Suprapubic skin (tissue), 4 donors: ENCODE measurements at places on chromosomes 11 and 22. TPM values are rescaled to one million over a fixed set of nuclear protein-coding genes. Genes with fewer than 3 reads are reported as not detected.

- DNase-seq: no peak
Measured at GRCh38 chr11:108206171-108206570, 16.3 kb downstream of the NPAT start.

GRCh38 chr11:65777241-65777640 is 3.5 kb downstream of the AP5B1 start:
- DNase-seq: peak; percentile 34

CNTF gene
- total RNA-seq: 3.0 TPM

GRCh38 chr11:128390246-128390645 is 197.1 kb downstream of the ETS1 start:
- no peak for DNase-seq

PNPLA5 gene
- total RNA-seq: 13.5 TPM

OR10A6 gene
- not detected for total RNA-seq

GSTT2B gene
- 3.2 TPM for total RNA-seq

BTBD18 gene
- not detected for total RNA-seq

ADORA2A gene
- 3.4 TPM for total RNA-seq

DNA sequence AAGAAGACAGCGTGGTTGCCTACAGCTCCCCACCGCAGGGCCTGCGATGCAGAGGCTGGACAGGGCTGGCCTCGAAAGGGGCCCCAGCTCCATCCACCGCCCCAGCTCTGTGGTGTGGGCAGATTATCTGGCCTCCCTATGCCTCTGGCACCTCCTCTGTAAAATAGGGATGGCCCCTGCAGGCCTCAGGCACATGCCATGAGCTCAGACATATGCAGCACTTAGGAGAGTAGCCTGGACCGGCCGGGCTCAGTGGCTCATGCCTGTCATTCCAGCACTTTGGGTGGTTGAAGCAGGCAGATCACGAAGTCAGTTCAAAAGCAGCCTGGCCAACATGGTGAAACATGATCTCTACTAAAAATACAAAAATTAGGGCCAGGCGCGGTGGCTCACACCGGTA is 7.4 kb downstream of the APOBEC3D start:
- DNase-seq: no peak

PNPLA3 gene
- total RNA-seq: 7.0 TPM

DNA sequence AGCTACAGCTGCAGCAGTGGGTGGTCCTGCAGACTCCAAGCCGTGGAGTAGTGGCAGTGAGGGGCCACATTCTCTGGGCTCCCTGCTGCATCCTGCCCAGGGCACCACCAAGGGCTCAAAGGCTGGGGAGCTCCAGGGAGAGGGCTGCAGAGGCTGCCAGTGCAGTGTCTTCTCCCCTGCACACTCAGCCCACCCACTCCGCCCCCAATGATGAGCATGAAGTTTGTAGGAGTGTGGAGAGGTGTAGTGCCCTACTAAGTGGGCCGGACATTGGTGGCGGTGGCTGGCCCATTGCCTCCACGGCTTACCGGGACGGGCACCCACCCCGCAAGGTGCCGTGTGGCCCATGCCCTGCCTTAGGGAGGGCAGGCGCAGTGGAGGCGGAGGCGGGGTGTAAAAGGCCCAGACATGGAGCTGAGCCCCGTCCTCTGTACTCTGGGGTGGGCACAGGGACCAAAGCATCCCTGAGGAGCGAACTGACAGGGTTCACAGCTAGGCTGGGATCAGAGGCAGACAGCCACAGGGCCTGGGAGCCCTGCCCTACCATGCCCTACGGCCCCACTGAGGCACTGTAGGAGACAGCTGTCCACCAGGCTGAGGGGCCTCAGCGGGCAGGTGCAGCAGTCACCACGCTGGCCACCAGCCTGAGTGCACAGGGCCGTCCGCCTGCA is 18.9 kb downstream of the ARVCF start:
- DNase-seq: peak; percentile 45

FERMT3 gene
- total RNA-seq: 11.5 TPM

DNA sequence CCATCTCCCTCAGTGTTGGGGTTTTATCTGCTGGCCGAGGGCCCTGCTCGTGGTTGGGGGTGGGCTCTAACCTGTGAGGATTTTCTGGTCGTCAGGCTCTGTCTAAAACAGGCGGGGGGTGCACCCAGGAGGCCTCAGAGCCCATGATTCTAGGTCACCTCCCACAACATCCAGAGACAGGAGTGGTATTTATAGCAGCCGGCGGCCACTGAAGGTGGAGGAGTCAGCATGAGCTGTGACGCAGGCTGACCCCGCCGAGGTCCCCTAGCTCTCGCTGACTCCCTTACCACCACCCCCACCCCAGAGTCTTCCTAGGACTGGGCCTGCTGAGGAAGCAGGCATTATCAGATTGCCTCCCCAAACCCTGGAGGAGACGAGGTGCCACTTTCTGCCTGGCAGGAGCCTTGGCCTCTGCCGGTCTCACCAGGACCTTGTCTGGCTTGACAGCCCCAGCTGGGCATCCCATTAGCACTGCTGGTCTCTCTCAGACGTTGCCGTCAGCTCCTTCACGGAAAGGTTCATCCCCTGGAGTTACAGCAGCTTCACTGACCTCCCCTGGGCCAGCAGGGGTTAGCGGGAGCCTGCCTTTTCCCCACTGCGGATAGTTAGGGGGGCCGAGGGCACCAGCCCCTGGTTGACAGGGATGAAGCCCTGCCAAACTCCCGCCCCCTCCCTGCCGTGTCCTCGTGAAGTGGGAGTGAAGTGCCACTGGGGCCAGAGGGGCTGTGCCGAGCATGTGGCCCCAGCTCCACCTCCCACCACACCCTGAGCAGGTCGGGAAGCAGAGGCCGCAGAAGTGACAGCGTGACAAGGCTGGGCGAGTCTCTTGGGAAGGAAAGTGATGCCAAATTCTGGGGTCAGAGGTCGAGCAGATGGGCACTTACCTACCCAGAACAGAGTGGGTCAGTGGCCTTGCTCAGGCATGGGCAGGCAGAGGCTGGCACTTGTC is 26.5 kb downstream of the DAGLA start:
- DNase-seq: no peak

DNA sequence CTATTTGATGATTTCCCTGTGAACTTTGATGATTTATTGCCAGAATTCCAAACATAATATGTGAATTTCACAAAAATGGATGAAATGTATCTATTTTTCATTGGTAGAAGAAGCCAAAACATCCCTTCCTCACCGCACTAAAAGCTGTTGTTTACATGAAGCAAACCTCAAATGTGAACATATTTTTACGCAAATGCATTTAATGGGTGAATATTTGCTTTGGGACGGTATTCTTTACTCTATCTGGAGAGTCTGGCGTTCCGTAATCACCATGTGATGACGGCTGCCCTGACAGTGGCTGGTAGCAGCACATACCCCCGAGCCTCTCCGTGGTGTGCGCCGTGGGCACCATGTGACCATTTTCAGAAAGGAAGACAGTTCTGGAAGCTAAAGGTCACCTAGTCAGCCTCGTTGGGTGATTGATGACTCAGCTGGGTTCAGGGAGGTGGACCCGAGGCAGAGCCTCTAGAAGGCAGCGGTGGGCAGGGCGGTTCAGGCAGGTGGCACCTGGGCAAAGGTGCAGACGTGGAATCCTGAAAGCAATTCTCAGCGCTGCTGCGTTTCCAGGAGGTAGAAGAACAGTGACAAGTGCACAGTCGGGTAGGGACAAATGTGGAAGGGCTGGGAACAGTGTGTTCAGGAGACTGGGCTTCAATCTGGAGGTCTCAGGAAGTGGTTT is 45.3 kb downstream of the PPARA start:
- DNase-seq: no peak

- no peak for DNase-seq
Measured at GRCh38 chr11:34339149-34340064, 18.4 kb downstream of the ABTB2 start.

MS4A6E gene
- total RNA-seq: not detected

DNA sequence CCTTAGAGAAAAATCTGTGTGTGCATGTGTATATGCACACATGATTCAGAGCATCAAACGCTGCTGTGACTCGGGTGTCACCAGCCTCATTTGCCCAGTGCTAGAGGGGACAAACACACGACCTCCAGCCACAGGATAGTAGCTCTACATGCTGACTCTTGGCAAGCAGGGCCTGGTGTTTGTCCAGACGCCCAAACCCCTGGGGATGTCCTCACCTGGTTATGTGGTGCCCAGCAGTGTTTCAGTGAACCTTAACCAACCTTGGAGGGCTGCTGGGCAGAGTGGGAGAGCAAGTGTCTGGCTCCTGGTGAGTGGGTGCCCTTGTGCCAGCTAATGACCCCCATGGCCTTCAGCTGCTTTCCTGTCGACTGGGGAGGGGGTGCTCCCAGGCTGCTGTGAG is 26.7 kb downstream of the IGLL1 start:
- peak; percentile 52 for DNase-seq

DNA sequence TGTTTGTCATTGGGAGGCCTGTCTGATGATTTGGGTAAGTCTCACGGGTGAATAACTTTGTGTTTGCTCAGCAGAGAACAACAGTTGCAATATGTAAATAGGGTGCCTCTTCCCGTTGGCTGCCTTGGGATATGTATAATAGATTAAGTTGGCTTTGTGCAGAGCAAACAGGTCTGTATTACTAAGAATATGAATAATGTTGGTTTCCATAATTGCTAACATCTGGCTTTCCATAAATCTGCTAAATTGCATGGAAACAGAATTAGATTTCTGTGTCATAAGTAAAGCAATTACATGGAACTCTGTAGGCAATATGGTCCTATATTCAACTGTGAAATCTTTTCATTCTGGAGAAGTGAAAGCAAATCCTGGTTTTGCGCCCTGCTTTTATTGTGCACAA is 636.0 kb upstream of the ANO5 start:
- DNase-seq: no peak

GRCh38 chr11:132249256-132249655 is 878.8 kb downstream of the NTM start:
- no peak for DNase-seq
